ENCODE measurements at places on chromosomes 13 and 19.

DNA sequence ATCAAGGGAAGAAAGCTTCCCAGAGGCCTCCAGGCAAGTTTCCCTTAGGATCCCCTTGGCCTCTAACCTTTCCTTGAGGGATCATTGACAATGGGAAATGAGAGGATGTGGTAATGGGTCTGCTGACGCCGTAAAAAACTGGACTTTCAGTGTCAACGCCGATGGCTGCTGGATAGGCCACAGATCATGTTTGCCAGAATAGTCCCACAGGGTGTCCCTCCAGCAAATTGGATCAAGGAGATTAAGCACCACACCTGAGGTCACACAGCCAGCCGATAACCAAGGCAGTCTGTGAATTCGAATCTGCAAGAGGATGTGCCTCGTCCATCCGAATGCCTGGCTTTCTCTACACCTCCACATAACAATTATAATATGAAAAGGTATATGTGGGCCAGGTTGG, 17.6 kb downstream of the BCAT2 start:
- no peak for DNase-seq

DNA sequence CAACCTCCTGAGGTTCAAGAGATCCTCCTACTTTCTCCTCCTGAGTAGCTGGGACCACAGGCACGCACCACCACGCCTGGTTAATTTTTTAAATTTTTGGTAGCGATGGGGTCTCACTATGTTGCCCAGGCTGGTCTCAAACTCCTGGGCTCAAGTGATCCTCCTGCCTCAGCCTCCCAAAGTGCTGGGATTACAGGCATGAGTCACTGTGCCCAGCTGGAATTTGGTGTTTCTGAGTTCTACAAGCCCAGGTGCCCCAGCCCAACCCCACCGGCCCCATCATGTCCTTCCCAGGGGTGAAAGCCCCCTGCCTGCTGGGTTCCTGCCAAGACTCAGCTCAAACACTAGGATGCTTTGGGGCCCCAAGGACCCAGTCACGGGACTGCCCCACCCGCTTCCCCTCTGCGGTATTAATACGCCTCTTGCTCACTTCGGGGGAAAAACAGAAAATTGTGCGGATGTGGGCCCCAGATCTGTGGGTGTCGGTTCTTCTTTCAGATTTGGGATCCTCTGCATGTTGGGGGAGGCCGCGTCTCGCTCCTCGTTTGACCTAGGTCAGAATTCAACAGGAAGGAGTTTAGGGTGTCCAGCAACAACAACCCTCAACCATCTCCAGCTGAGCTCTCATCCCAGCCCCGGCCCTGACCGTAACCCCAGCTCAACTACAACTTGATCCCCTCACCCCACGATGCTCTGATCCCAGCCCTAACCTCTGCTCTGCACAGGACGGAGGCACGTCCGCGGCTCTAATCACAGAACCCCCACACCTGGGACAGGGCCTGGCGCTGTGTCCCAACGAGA, 3.7 kb upstream of the FCER2 start:
- DNase-seq = no peak

DNA sequence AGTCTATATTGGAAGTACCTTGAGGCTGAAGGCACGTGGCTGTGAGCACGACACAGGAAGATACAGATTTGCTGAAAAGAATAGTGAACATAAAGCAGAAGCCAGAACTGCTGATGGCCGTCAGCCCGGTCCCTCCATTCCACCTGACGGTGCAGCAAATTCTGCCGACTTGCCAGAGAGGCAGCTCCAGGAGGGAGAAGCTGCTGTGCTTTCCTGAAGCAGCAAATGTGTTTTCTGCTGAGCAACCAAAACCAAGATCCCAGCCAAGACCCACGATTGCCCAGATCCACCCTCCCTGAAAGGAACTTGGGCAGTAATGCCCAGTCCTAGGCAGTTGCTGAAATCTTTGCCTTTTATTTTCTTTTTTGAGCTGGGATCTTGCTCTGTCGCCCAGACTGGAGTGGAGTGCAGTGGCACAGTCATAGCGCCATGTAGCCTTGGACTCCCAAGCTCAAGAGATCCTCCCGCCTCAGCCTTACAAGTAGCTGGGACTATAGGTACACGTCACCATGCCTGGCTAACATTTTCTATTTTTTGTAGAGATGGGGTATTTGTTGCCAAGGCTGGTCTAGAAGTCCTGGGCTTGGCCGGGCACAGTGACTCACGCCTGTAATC, 7.0 kb upstream of the RCN3 start:
- no peak for DNase-seq

DNA sequence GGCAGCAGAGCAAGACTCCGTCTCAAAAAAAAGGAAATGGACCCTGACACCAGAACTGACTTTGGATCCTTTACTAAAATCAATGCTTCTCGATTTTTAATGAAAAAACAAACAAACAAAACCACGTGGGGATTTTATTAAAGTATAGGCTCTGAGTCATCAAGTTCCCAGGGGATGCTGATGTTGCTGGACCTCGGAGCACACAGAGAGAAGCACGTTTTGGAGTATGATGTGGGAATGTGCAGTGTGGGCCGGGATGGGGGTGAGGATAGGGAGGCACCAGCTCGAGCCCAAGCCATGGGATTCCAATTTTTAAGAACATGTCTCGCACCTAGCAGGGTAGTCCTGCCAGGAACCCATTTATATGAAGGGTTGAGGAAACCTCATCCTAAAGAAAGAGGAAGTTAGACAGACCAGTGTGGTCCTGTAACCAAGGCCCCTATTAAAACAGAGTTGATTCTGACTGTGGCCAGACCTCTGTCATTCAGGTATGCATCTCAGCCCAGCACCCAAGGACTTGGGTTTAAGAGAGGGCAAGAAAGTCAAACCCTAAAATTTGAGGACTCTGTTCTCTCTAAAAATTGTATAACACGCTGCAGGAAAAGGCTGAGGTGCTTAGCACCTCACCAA, 6.4 kb downstream of the FLT1 start:
- no peak for DNase-seq

DNA sequence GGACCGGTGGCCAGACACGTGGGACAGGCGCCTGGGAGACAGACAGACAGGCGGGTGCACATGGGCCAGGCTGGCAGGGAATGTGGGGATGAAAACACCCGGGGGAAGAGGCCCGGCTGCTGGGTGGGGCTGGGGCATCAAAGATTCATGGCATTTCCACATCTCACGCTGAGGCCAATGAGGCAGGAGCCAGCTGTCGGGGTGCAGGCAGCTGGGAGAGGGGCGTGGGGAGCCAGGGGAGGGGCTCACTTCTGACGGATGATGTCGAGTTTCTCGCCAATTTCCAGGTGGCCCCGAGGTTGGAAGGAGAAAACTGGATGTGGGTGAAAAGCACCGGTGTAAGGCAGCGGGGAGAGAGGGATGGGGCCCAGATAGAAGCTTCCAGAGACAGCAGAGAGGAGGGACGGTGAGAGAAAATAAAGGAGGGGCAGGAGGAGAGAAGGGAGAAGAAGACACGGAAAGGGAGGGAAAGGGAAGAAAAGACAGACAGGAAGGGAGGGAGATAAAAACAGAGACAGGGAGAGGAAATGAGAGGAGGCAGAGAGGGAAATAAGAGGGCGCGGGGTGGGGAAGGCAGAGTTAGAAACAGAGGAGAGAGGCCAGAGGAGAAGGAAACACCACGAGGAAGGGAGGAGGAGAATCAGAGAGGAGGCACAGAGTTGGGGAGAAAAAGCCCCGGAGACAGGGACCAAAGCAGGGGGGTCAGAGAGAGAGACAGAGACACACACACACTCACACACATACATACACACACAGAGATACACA, 8.0 kb upstream of the CCER2 start:
- DNase-seq = no peak

DNA sequence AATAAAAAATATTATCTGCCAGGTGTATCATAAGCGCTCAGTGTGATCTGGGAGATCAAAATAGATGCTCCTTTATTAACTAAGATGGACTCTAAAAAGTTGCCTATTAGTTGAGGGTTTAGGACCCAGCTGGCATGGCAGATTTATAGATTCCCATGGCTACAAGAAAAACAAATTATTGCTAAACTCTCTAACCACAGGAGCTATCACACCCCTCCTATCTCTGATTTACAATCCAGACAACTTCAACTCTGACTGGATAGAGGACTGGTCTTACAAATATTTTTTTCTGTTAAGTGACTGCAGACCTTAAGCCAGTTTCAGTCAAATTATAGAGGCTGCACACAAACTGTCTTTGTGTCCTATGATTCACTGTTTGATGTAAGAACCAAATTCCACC, 45.4 kb upstream of the MYCBP2 start:
- DNase-seq = no peak

- no peak for DNase-seq
Observed at GRCh38 chr19:17346109-17346671, 8.8 kb downstream of the GTPBP3 start.
